ENCODE measurements at places on chromosomes 16 and 17. TPM values are rescaled to one million over a fixed set of nuclear protein-coding genes. Genes with fewer than 3 reads are reported as not detected.

The MPP2 gene
- polyA plus RNA-seq: not detected

GRCh38 chr17:20092973-20093626, 83.9 kb downstream of the SPECC1 start:
- DNase-seq: no peak

DNA sequence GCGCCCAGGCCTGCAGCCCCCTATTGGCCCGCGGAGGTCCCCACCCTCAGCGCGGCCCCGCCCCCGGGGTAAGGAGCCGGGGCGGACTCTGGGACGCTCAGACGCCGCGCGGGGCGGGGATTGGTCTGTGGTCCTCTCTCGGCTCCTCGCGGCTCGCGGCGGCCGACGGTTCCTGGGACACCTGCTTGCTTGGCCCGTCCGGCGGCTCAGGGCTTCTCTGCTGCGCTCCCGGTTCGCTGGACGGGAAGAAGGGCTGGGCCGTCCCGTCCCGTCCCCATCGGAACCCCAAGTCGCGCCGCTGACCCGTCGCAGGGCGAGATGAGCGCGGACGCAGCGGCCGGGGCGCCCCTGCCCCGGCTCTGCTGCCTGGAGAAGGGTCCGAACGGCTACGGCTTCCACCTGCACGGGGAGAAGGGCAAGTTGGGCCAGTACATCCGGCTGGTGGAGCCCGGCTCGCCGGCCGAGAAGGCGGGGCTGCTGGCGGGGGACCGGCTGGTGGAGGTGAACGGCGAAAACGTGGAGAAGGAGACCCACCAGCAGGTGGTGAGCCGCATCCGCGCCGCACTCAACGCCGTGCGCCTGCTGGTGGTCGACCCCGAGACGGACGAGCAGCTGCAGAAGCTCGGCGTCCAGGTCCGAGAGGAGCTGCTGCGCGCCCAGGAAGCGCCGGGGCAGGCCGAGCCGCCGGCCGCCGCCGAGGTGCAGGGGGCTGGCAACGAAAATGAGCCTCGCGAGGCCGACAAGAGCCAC, at the start of gene NHERF1:
Gene NHERF1, plus strand, starts transcription at position 100 of the 750 bp plus-strand sequence. Its CDS starts 219 bp downstream, at position 319.
- DNase-seq: peak; percentile 96

DNA sequence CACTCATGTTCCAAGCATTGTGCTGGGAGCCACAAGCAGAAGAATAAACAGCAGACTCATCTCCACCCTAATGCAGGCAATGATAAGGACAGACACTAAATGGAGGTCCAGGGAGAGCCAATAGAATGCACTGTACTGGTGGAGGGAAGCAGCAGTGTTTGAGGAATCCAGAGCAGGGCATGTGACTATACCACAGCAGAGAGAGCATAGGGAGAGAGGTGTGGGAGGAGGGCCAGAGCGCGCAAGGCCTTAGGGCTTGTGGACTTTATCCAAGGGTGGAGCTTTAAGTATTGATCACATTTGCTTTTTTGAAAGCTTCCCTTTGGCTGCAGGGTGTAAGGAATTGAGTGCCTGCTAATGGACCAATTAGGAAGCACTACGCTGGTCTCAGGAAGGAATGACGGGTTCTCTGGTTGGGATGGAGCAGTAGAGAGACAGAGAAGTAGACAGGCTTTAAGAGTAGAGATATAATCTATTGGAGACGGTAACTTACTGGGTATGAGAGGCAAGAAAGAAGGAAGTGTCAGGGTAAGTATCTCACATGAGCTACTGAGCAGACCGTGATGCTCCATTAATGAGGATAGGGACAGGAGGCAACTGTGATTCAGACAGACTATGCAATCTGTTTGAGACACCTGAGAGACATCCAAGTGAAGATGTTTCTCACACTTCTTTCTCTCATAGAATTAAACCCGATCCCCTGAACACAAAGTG, 82.2 kb downstream of the MYO1D start:
- peak; percentile 95 for DNase-seq

Measured in small intestine (tissue), 16 donors.